Effector memory CD4-positive, alpha-beta T cell (primary cell): ENCODE measurements at places on chromosomes 2 and 18.

DNA sequence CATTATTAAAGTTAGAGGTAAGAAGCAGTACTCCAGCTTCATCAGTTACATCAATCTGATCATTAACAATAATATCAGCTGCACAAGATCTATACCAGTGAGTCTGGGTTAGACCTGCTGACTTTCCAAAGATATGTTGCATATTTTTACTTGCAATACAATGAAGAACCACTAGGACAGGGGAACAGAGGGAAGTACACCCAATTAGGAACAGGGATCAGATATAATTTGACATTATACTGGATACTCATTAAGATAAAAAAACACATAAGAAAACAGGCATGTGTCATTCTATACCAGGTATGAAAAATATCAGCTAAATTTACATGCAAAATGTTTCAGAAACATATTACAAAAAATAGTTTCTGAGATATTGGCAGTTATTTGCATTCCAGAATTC, 995.1 kb upstream of the DDX18 start:
- DNase-seq: no peak

GRCh38 chr2:190635781-190636180, 13.1 kb upstream of the NAB1 start:
- DNase-seq: no peak

DNA sequence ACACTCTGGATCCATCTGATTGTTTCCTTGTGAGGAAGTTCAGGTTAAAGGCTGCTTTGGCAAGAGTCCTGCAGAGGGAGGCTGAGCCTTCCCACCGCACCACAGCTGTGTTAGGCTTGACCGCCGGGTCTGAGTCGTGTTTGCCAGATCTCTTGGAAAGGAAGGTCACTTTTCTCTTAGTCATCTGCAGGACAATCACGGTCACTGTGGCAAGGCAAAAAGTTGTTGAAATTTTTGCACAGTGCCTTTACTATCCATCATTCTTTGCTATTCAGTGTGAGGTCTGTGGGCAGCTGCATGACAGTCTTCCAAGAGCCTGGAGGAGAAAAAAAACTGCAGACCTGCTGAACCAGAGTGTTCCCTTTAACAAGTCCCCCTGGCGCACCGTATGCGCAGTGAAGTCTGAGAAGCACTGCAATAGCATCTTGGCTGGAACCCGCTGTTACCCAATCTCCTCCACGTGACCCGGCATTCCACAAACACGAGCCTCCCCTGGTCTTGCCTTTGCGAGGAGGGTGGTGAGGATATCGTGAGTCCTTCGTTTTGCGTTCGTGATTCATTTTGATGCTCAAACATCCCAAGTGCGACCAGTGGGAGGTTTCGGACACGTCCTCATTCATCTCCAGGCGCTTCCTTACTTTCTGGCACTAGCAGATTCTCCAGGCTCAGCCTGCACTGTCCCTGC, 23.0 kb downstream of the BIN1 start:
- DNase-seq: no peak

GRCh38 chr2:38181806-38182491, 106.0 kb upstream of the CYP1B1 start:
- no peak for DNase-seq

- no peak for DNase-seq
Measured at GRCh38 chr18:67500522-67501205, 15.9 kb downstream of the DSEL start.

DNA sequence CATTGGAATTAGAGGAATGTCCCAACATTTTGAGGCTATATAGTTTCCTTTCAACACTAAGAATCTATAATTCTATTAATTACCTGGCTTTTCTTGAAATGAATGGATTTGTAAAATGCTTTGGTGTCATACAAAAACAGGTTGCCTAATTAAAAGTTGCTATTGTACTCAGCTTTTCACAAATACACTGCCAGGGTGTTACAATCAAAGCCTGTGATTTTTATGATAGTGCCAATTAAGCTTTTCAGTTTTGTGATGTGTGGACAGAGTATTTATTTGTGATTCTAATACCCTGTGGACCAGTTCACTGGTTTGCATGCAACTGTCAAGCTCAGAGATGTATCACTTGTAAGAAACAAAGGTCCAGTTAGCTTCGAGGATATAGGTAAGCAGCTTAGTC, 71.8 kb downstream of the NAB1 start:
- DNase-seq: no peak

GRCh38 chr2:47227532-47228279, 72.6 kb upstream of the STPG4 start:
- DNase-seq: no peak

DNA sequence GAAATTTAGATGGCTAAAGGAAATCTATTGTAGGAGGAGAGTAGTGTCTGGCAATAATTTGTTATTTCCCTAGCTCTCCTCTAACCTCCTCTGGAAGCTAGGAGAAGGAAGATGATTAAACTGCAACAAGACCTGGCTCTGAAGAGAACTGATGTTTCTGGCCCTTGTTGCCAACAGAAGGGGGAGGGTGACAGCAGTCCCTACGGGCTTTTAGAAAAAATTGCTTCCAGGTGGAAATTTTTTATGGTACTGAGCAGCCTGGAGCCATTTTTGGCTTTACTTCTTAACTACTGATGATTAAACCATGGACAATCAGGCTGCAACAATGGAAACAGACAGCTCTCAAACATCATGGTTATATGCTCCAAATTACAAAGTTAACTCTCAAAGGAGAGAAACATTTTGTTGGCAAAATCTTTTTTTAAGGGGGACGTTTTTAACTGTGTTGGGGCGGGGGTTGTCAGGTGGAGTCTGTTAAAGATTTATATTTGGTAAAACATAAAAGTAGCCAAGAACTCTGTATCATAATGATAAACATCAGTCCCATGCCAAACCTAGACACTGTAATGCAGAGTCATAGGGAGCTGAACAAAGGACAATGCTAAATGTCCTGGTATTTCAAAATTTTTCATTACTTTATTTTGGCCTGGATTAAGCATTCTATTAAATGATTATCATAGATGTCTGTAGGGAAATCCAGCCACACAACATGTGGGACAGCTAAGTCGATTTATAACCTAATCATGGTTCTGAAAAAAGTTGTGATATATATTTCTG, 70.0 kb downstream of the EXOC6B start:
- DNase-seq: no peak

GRCh38 chr2:9780368-9781130, 62.7 kb upstream of the TAF1B start:
- no peak for DNase-seq

DNA sequence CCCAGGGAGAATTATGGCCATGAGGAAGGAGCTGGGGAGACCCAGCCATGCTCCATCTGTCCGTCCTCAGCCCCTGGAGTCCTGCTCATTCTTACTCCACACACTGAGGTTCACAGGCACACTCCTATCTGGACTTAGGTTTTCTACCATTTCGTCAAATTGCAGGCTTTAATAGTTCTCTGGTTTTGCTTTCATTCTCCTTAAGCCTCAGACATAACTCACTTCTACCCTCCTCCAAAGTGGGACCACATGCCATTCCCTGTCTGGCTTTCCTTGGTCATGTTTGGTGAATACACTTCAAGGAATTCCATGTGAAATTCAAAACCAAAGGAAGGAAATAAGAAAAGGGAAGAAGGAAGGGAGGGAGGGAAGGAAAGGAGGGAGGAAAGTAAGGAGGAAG, 115.7 kb downstream of the CMPK2 start:
- DNase-seq: no peak

DNA sequence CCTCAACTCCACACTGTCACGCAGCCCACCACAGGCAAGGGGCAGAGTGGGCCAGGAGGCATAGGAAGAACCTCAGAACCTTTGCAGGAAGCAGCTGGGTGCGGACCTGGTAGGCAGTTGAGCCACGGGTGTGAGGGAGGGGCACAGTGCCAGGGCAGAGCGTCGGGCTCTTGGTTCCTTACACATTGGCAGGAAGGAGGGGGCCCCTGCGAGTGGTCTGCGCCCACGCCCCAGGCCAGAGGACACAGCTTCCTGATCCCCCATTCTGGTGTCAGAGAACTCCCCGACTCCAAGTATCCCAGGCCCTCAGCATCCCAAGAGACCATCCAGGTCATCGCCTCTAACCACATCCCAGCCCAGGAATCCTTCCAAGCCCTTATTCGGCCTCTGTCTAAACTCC, 61.5 kb downstream of the TNS1 start:
- DNase-seq: no peak

DNA sequence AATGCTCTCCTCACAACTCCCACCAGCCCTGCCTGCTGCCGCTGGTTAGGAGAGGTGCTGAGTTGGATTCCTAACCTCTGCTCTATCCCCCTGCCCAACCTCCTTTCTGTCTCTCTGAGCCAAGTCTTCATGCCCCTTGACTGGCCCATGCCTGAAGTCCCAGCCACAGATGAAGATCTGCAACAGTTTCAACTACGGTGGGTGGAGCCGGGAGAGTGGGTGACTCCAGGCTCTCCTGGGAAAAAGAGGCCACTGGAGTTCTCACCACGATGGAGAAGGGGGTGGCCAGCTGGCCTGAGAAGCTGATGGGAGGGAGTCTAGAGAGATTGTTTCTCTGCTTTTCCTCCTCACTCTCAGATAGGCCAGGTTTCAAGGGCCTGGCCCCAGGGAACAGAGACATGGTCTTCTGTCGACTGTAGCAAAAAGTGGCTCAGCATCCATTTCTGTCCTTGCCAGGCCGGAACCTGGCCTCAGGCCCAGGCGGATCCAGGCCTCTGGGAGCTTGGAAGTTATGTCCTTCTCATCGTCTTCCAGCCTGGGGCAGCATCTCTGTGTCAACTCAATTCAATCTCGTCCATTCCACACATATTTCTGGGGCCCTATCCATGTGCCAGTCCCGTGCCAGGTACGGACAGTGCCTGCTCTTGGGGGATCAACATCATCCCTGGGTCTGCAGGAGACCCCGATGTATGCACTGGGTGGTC, 75.3 kb downstream of the INHBB start:
- no peak for DNase-seq

DNA sequence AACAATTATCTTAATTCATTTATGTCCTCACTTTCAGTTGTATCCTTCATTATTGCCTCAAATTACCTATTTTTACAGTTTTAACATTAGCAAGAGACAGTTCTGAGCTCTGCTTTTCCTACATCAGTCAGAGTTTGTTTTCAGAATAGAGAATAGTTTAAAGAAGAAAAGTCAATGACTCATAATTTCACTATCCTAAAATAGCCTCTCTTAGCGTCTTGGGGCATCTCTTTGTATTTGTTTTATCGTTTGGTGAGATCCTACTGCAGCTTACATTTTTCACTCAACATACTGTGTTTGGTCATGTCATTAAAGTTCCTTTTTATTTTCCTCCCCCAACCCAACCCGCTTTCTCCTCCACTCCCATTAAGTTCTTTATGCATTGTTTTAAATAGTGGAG, 3.8 kb downstream of the SEC11C start:
- no peak for DNase-seq

GRCh38 chr18:79927607-79928562, 23.6 kb downstream of the SLC66A2 start:
- DNase-seq: no peak

GRCh38 chr2:55620123-55620779, 2.8 kb upstream of the PPP4R3B start:
- DNase-seq: no peak

- no peak for DNase-seq
Measured at GRCh38 chr2:217947383-217948350, 55.1 kb downstream of the TNS1 start.

DNA sequence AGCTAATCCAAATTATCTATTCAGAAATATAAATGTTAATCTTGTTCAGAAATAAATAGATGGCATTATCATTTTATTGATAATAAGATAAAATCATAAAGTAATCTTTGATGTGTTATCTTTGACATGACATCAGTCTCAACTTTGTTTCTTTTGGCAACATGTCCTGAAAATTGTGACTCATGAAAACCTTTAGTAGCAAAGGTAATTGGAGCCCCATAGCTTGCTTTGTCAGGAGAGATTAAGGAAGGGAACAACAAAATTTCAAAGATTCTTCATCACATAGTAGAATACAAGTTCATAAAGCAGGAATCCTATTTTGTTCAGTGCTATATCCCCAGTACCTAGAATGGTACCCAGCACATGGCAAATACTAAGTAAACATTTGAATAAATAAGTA, 165.4 kb downstream of the KCNE4 start:
- DNase-seq: no peak

DNA sequence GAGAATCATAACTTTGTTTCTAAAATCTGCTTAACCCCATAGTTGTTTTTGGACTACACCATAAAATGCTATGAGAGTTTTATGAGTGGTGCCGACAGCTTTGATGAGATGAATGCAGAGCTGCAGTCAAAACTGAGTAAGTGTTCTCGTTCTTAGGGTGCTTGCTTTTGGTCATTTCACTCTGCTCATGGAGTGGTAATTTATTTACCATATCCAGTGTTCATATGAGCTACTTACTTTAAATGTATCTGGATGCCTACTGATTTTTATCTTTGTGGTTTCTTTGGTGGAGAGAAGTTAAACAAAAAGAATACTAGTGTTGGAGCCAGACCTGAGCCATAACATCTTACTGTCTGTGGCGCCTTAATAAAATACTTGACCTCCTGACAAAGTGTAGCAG, 16.4 kb downstream of the NDC80 start:
- DNase-seq: no peak

DNA sequence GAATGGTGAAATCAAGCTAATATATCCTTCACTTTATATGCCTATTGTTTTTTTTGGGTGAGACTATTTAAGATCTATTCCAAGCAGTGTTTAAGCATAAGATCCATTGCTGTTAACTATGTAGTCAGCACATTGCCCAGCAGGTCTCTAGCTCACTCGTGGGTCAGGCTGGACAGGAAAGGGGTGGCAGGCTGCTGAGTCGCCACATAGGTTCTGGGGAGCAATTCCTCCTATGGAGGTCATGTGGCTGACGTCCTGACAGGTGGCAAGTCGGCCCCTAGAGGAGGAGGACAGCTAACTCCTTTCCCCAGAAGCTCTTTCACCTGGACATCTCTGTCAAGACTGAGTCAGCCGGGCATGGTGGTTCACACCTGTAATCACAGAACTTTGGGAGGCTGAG, 13.9 kb upstream of the RAB31 start:
- no peak for DNase-seq

- no peak for DNase-seq
Measured at GRCh38 chr2:47297767-47298425, 105.1 kb upstream of the MSH2 start.

DNA sequence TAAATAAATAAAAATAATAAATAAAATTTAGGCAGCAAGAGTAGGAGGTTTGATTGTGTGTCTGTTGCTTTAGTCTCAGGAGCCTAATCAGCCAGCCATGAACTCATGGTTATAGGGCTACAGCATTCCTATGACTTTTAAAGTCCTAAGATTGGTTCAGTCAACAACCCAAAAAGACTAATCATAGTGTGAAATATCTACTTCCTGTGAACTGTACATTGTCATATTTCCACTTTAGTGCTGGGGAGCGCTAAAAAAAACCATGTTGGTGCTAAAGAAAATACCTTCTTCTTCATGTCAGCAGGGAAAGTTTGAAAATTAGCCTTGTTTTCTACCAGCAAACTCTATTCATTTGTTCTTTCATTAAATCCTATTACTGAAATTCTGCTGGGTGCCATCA, 521.6 kb downstream of the RNF144A start:
- DNase-seq: no peak

DNA sequence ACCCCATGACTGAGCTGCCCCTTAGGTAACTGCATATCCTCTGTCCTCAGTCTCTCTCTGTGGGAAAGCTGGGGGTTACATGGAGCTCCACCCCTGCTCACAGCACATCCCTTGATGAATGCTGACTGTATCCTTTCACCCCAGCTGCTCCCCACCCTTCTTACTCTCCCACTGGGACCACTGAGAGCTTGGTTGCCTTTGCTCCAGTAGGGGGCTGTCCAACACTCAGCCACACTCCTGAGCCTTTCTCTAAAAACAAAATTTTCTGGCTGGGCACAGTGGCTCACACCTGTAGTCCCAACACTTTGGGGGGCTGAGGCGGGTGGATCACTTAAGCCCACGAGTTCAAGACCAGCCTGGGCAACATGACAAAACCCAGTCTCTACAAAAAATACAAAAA, 89.2 kb upstream of the MSH2 start:
- no peak for DNase-seq
